ENCODE measurements at places on chromosomes 7 and 10. TPM values are rescaled to one million over a fixed set of nuclear protein-coding genes. Genes with fewer than 3 reads are reported as not detected.
A peak's percentile ranks its signal among the peaks of the same experiment; 100 is the strongest.

DNA sequence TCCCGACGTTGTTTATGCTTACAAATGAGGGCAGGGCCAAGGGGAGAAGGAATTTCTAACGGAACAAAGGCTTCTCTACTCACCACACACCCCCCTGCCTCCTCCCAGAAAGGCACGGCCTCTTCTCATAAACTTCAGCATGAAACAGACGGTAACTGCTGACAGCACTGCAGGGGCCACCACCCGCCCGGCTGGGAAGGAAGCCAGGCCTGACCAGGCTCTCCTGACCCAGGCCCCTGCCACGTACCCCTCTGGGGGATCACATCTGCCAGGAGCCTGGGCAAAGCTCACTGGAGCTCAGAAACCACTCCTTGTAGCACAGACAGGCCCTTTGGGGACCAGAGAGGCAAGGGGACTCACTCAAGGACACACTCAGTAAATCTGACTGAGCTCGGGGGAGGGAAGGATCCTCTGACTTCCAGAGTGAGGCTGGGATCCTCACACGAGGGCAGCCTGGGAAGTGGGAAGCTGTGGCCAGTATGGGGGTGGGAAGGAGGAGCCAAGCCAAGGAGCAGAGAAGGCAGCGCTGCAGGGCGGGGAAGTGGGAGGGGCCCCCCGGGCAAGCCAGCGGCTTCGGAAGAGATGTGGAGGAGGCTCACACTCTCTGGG lies 46.1 kb downstream of the ZCCHC24 start:
- H3K27me3 ChIP-seq, result no peaks in the 10 kb centered on the region
- H3K27ac ChIP-seq, result peak overlapping the region; percentile 92
- H3K4me1 ChIP-seq, result peaks cover 82% of the 10 kb centered on the region
- no peak overlapping the region for H3K4me3 ChIP-seq
- peaks cover 7% of the 10 kb centered on the region for H3K36me3 ChIP-seq
- DNase-seq, result peak; percentile 89

- no peaks in the 10 kb centered on the region for H3K36me3 ChIP-seq
- no peaks in the 10 kb centered on the region for H3K4me1 ChIP-seq
- H3K4me3 ChIP-seq, result no peak overlapping the region
- H3K27ac ChIP-seq, result no peak overlapping the region
- no peak for DNase-seq
- H3K27me3 ChIP-seq, result no peaks in the 10 kb centered on the region
These were observed 149.6 kb downstream of the TCF7L2 start for GRCh38 chr10:113099431-113100183.

DNA sequence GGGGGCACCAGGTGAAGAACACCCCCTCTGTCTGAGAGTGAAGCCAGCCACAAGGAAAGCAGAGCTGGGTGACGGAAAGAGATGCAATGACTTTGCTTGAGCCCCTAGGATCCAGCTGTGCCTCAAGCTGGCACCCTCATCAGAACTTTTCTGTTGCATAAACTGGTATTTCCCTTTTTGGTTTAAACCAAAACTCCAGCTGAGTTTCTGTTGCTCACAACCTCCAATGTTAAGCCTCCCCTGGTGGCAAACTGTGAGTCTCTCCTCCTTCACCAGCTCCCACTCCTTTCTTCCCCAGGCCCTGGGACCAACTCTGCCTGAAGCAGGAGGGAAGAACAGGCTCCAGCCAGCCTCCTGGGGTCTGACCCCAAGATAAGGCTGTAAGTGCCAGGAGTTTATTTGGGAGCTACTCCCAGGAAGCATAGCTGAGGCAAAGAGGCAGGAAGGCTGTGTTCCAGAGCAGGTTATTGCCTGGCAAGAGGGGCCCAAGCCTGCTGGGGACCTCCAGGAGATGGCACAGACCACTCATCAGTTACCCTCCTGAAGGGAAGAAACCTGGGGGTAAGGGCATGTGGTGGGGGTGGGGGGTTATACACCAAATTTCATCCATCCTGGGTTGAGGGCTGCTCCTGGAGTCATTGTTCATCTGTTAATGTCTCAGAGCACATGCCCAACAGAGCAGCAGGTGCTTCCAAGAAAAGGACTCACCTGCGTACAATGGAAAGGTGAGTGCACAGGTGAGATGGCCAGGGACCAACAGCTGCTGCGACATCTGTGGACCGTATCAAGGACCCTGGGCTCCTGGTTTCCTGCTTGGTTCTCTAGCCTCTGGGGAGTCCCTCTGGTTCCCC lies 73.3 kb upstream of the NANOS1 start:
- DNase-seq, result no peak
- H3K27ac ChIP-seq, result no peak overlapping the region
- no peaks in the 10 kb centered on the region for H3K27me3 ChIP-seq
- H3K4me3 ChIP-seq, result no peak overlapping the region
- no peaks in the 10 kb centered on the region for H3K36me3 ChIP-seq

DNA sequence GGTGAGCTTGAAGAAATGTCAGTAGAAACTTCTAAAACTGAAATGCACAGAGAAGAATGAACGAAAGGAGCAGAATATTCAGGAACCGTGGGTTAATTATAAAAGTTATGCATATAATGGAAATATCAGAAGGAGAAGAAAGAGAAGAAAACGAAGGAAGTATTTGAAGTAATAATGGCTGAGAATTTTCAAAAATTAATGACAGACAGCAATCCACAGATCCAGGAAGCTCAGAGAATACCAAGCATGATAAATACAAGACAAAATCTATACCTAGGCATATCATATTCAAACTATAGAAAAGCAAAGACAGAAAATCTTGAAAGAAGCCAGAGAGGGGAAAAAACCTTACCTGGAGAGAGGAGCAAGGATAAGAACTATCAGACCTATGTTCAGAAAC lies 16.5 kb upstream of the MCM10 start:
- H3K4me3 ChIP-seq, result no peak overlapping the region
- H3K36me3 ChIP-seq, result peaks cover 43% of the 10 kb centered on the region
- H3K27ac ChIP-seq, result no peak overlapping the region
- H3K4me1 ChIP-seq, result no peaks in the 10 kb centered on the region
- H3K27me3 ChIP-seq, result no peaks in the 10 kb centered on the region

- DNase-seq, result no peak
- no peak overlapping the region for H3K4me3 ChIP-seq
- no peak overlapping the region for H3K27ac ChIP-seq
- no peaks in the 10 kb centered on the region for H3K36me3 ChIP-seq
- H3K4me1 ChIP-seq, result no peaks in the 10 kb centered on the region
These were observed 247.6 kb downstream of the DNAJB6 start for GRCh38 chr7:157584420-157584819.

DNA sequence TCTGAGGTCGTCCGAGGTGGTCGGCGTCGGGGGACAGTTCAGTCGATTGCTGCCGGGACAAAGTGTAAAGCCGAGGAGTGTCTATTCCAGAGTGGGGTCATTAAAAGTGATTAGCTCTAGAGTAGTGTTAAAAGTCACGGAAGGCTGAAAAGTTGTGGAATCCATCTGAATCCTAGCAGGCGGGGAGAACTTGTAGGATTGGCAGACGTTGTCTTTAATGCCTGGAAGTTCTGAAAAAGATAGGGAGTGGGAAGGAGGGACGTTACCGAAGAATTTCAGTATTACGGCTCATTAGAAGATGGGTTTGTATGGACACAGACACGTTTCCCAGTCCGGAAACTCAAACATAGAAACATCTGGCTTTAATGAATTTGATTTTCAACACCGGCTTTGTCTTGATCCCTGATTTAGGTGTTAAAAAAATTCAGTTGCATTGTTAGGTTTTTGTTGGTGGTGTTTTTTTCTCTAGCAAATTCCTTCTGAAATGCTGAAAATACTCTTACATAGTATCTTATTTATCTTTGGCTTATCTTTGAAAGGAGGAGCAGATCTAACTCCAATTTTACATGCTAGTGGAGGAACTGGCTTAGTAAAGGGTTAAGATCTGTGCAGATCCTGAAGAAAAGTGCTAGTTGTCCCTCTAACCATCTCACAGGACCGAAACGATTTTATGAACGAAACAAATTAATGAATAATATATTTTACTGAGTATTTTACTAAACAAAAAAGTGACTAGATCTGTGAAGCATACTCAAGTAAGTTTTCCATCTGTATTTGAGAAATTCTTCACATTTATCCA lies 900 bp downstream of the MKLN1 start:
- H3K27me3 ChIP-seq, result no peaks in the 10 kb centered on the region
- peak overlapping the region; percentile 98 for H3K27ac ChIP-seq
- H3K4me1 ChIP-seq, result peaks cover 46% of the 10 kb centered on the region
- H3K36me3 ChIP-seq, result peaks cover 2% of the 10 kb centered on the region

DNA sequence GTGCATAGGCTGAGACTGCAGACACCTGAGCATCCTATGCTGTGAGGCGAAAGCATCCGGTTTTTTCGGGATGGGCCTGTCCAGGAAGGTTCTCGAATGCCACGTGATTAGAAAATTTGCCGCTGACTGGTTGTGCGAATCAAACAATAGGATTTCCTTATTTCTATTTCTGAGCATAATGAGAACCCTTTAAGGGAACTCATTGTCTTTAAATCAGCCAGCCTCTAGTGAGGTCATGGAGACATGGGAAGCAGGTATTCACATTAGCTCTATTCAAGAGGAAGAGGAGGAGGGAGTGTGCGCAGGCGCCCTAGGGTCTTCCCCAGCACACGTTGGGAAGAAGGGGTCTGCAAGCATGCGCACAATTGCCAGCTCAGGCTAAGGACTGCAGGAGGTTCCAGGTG lies 5.6 kb downstream of the GIMAP1 start:
- H3K4me1 ChIP-seq, result peaks cover 23% of the 10 kb centered on the region
- H3K27me3 ChIP-seq, result no peaks in the 10 kb centered on the region
- peak; percentile 68 for DNase-seq
- H3K36me3 ChIP-seq, result peaks cover 42% of the 10 kb centered on the region

GRCh38 chr7:123204206-123204835 lies 4.6 kb upstream of the SLC13A1 start:
- H3K4me1 ChIP-seq, result no peaks in the 10 kb centered on the region
- H3K27me3 ChIP-seq, result no peaks in the 10 kb centered on the region
- DNase-seq, result no peak

GRCh38 chr7:46059308-46060020 lies 138.4 kb upstream of the IGFBP3 start:
- peak; percentile 48 for DNase-seq
- no peak overlapping the region for H3K4me3 ChIP-seq
- H3K36me3 ChIP-seq, result no peaks in the 10 kb centered on the region
- no peaks in the 10 kb centered on the region for H3K27me3 ChIP-seq

DNA sequence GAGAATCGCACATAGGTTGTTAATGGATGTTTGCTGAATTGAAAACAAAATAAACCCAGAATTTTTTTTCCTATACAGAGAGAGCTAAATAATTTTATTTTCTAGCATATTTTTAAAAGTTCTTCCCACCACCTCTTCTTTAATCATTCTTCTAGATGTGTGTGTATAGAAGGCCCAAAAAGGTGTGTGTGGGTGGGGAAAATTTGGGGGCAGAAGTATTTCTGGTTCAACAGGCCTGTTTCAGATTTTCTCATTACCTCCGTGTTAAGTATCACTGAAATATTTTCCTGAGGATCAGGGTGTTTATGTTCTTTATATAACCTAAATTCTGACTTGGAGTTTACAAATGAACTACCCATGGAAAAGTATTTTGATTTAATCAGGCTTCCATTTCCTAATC lies 144.2 kb upstream of the ZNF804B start:
- no peak overlapping the region for H3K4me3 ChIP-seq
- H3K27me3 ChIP-seq, result no peaks in the 10 kb centered on the region
- no peak overlapping the region for H3K27ac ChIP-seq
- H3K4me1 ChIP-seq, result no peaks in the 10 kb centered on the region
- no peak for DNase-seq
- H3K36me3 ChIP-seq, result no peaks in the 10 kb centered on the region

GRCh38 chr7:66958538-66959350 lies 36.6 kb downstream of the SBDS start:
- H3K36me3 ChIP-seq, result peaks cover 75% of the 10 kb centered on the region
- no peak overlapping the region for H3K4me3 ChIP-seq
- no peak for DNase-seq
- no peak overlapping the region for H3K27ac ChIP-seq
- H3K27me3 ChIP-seq, result no peaks in the 10 kb centered on the region

- no peak overlapping the region for H3K4me3 ChIP-seq
- H3K27ac ChIP-seq, result no peak overlapping the region
- DNase-seq, result no peak
- no peaks in the 10 kb centered on the region for H3K36me3 ChIP-seq
- no peaks in the 10 kb centered on the region for H3K4me1 ChIP-seq
- H3K27me3 ChIP-seq, result peaks cover 21% of the 10 kb centered on the region
These were observed 256.5 kb upstream of the PPP2R2D start for GRCh38 chr10:131644289-131644688.

GRCh38 chr7:78718212-78718611 lies 735.3 kb downstream of the MAGI2 start:
- DNase-seq, result peak; percentile 11
- no peaks in the 10 kb centered on the region for H3K27me3 ChIP-seq

GRCh38 chr10:33617381-33618080 lies 283.1 kb upstream of the NRP1 start:
- no peak overlapping the region for H3K4me3 ChIP-seq
- H3K4me1 ChIP-seq, result peaks cover 8% of the 10 kb centered on the region
- H3K27ac ChIP-seq, result no peak overlapping the region
- H3K36me3 ChIP-seq, result no peaks in the 10 kb centered on the region
- no peak for DNase-seq
- H3K27me3 ChIP-seq, result no peaks in the 10 kb centered on the region

GRCh38 chr7:101856473-101857357 lies 39.3 kb downstream of the CUX1 start:
- no peaks in the 10 kb centered on the region for H3K27me3 ChIP-seq
- peak overlapping the region; percentile 50 for H3K4me3 ChIP-seq
- no peaks in the 10 kb centered on the region for H3K36me3 ChIP-seq
- peak; percentile 89 for DNase-seq
- H3K27ac ChIP-seq, result peak overlapping the region; percentile 93

DNA sequence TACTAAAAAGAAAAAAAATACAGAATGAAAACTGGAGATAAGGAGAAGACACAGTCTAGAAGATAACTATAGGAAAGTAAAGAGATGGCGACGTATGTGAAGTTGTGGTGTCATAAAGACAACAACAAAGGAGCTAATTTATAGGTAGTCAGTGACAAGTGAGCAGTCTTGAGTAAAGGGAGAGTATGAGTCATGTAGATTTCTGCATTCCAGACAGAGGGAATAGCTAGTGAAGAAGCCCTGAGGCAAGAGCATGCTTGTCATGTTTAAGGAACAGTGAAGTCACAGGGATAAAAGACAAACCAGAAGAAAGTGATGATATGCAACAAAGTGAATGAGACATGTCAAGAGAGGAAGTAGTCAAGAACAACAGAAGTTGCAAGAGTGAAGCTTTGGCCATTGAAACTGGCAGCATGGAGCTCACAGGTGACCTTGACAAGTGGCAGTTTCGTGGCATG lies 2.3 kb upstream of the MIOS start:
- H3K27ac ChIP-seq, result no peak overlapping the region
- H3K27me3 ChIP-seq, result no peaks in the 10 kb centered on the region
- DNase-seq, result no peak
- no peak overlapping the region for H3K4me3 ChIP-seq
- H3K36me3 ChIP-seq, result no peaks in the 10 kb centered on the region

VWA2 gene
- not detected for polyA plus RNA-seq

MYL7 gene
- 2,069 TPM for polyA plus RNA-seq

FAM25G gene
- polyA plus RNA-seq, result not detected

TLX1 gene
- 0.03 TPM for polyA plus RNA-seq

PDE1C gene
- 11.7 TPM for polyA plus RNA-seq

WAPL gene
- 10.8 TPM for polyA plus RNA-seq

CCDC3 gene
- 5.2 TPM for polyA plus RNA-seq

All from heart right ventricle (tissue), 16 donors.